ENCODE measurements at places on chromosomes 6 and 20.

- no peak for DNase-seq
These were observed 258.8 kb downstream of the ARHGAP18 start for GRCh38 chr6:129451187-129451586.

DNA sequence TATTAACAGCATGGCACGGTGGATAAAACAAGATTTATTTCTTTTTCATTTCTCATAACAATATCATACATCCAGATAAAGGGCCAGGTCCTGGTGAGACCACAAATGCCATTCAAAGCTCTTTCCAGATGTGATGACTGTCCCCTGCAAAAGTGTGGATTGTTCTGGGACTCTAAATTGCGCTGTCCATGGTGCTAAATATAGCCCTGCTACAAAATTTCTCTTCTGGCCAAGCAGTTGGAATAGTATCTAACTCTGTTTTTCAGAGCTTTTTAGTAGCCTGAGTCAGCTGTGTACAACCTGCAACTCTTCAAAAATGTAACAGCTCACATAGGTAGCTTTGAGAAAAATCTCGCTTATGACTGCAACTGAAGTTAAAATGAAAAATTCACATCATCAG is 115.8 kb downstream of the MANEA start:
- DNase-seq, result no peak

GRCh38 chr6:156658186-156658965 is 118.8 kb upstream of the ARID1B start:
- DNase-seq, result no peak

DNA sequence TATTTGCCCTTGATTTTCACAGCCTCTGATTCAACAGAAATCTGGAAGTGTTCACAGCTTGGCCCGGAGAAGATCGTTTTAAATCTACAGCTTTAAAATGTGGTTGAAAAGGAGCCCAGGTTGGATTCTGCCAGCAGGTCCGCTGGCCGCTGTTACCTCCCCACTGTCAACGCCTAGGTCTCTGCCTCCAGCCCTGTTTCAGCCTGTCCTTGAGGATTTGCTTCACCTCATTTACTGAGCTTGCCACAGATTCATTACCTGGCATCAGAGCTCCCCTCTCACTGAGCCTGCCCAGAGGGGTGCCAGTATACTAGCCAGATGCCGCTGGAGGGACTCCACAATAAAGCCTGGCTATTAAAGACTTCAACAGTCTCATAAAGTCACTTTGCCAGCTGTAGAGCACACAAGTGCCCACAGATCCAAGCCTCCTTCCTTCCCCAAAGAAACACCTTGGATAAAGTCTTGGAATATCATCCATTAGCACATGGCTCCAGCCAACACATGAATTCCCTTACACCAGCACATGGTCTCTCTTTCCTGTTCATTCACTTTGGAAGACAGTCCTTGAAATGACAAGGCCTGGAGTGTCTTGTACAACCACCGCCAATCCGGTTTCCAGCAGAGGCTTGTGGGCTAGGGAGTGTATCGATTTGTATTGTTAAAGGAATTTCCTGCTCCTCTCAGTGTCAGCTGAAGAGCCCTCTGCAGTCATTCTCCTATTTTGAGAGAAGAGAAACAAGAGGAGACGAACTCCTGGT is 9.5 kb upstream of the NR2E1 start:
- DNase-seq, result no peak

DNA sequence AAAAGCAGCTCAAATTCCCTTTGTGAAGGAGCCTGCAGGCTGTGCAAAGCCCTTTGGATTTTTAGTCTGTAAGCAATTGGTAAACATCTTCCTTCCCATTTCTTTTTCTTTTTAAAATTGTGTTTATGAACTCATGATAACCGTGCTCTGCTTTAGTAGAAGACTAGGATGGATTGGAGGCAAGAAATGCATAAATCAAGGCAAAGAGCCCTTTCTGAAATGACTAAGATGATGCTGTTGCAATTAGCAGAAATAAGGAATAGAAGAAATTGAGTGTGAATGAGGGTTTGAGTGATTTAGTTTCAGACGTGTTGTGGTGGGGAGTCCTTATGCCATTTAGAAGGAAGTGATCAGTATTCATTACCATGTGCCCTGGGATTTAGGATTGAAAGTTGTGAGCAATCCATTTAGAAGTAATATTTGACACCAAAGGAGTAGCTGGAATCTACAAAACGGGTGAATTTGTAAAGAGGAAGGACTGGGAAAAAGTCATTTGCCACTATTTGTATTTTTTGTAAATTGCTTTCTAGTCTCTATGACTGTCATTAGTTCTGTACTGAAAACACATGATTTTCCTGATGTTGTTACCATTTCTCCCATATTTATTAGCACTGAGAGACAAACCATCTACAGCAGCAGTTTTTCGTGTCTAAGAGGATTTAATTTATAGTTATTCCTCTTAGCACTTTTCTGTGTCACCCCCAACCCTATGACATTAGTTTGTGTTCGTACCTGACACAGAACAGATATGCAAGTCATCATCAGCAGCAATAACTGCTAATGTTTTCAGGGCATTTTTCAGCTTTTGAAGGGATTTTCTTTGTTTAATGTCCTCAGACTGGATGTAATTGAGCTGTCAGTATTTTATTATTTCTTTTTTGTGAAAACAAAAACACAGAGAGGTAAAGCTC is 265.0 kb downstream of the UTRN start:
- DNase-seq, result no peak

- DNase-seq, result no peak
These were observed 10.3 kb upstream of the VAPB start for GRCh38 chr20:58378704-58379103.

DNA sequence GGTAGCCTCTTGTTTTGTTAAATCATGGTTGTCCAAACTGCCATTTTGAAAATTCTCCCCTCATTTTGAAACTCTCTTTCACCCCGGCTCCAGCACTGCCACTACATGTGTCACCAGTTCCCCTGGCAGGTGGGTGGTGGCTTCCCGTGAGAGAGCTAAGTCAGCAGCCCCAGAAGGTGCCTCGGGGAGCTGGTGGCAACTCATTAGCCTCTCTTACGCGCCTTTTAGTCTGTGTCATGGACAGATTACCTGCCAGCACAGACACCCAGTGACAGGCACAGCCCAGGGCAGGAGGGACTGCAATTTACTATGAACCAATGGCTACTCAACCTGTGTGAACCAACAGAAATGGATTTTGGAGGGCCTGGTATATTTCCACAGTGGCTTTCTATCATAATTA is 147.1 kb upstream of the SASH1 start:
- no peak for DNase-seq

GRCh38 chr6:34233867-34234266 is 2.8 kb upstream of the HMGA1 start:
- DNase-seq, result no peak

DNA sequence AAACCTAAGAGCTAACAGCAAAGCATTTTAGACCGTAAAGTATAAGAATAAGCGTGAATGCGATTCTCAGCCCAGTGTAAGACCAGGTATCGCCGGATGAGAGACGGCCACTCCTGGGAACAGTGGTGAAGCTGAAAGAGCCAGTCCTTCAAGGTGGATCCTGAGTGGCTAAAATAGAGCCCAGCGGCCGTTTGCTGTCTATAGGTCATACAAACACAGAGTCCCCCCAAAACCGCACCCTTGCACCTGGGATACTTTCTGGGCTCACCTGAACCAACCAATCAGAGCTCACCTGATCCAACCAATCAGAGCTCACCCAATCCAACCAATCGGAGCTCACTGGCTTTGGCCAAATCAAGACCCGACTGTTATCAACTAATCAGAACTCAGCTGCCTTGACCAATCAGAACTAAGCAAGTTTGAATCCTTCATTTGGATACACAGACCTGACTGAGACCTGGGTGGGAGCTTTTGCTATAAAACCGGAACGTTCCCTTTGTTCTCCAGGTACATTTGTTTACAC is 248.2 kb downstream of the DLL1 start:
- no peak for DNase-seq

GRCh38 chr20:44097521-44098255 is 89.3 kb downstream of the JPH2 start:
- DNase-seq, result no peak

DNA sequence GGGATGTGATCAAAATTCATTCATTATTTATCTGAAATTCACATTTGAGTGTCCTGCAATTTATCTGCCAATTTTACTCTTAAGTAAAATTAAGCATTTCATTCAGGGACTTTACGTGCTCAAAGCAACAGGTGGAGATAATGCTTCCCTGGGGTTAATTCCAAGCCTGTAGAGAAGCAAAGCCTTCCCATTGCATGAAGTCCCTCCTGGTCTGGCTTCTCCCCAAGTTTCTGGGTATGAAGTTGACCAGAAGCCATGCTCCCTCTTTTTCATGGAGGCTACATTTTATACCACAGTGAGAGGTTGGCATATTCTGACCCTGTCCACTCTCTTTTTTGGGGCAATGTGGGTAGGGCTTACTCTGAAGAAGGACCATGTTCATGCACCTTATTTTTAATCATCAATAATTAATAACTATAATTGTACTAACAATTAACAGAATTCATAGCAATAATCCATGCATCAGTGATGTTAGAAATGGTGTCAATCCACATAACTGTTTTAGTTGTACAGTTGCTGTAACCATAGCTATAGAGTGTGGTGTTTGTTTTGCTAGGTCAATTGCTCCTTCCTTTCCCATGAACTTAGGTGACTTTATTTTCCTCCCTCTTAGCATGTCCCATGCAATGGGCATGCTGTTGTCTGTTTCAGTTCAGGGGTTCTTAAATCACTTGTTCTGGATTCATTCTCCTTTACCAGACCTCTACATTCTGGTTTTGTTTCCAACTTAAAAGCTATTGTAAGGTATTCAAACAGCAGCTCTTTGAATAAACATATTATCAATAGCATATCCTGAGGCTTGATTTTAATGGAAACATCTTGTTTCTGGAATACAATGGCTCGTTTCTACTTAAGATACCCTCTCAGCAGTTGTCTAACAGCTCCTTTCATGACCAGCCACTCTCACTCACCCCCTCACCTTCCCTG is 1.5 kb downstream of the LAMA4 start:
- DNase-seq, result no peak

GRCh38 chr6:31025595-31025994 is 15.3 kb downstream of the MUC22 start:
- DNase-seq, result no peak

DNA sequence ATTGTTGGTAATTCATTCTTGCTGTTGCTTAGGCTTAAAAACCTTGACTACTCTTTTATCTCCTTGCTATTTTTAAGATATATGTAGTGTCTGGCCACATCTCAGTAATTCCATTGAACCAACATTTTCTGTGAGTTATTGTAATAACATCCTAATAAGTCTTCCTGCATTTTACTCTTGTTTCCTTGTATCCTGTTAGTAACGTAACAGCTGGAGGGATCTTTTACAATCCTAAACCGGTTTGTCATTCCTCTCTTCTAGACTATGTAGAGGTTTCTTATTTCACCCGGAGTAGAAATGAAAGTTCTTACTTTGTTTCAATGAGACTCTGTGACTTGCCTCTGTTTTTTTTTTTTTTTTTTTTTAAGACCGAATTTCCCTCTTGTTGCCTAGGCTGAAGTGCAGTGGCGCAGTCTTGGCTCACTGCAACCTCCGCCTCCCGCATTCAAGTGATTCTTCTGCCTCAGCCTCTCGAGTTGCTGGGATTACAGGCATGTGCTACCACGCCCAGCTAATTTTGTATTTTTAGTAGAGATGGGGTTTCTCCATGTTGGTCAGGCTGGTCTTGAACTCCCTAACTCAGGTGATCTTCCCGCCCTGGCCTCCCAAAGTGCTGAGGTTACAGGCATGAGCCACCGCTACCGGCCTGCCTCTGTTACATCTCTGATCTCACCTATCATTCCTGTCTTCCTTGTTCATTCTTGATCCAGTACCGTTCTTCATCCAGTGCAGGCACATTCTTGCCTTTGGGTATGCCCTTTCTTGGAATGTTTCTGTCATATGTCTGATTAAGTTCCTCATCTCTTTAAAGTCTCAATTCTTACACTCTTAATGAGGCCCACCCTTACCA is 44.7 kb downstream of the NCOA3 start:
- no peak for DNase-seq

GRCh38 chr20:41352666-41353065 is 12.0 kb downstream of the LPIN3 start:
- no peak for DNase-seq
